ENCODE measurements at places on chromosomes 4 and X. TPM values are rescaled to one million over a fixed set of nuclear protein-coding genes. Genes with fewer than 3 reads are reported as not detected.
A peak's percentile ranks its signal among the peaks of the same experiment; 100 is the strongest.

ADGRG4 gene
- total RNA-seq: not detected

SSX4B gene
- 0.19 TPM for total RNA-seq

PABPC5 gene
- 3.1 TPM for total RNA-seq

SH3RF1 gene
- total RNA-seq: 22.9 TPM

HSD17B13 gene
- total RNA-seq: not detected

IL2 gene
- total RNA-seq: not detected

KCND1 gene
- 5.3 TPM for total RNA-seq

MAP9 gene
- 17.8 TPM for total RNA-seq

UGT2A3 gene
- not detected for total RNA-seq

XK gene
- total RNA-seq: 1.5 TPM

DNA sequence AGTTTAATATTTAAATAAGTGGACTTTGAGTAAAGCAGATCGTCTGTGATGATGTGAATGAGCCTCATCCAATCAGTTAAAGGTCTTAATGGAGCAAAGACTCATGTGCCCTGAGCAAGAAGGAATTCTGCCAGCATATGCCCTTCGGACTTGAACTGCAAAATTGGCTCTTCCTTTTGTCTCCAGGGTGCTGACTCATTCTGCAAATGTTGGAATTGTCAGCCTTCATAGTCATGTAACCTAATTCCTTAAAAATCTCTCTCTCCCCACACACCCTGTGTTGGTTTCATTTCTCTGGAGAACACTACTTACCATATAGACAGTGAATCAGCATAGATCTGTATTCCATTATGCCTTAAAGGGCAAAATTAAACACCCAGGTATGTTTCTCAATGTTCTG is 609.8 kb upstream of the GALNTL6 start:
- no peak for DNase-seq

DNA sequence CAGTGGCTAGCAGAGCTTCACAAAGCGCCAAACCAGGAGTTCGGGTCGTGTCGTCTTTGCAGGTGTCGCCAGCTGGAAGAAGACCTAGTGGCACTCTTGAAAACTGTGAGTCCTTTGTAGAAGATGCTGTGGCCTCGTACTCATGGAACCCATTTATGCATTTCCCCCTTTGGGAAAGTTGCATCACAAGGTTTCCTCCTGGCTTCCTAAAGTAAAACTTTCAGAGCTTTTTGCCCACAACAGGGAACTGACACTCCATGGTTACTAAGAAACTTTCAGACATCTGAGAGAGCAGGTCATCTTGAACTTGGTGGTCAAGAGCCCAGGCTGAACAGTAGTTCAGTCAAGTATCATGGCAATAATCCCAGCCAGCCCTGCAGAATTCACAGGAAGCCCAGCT is 15.9 kb upstream of the NOCT start:
- no peak for DNase-seq

DNA sequence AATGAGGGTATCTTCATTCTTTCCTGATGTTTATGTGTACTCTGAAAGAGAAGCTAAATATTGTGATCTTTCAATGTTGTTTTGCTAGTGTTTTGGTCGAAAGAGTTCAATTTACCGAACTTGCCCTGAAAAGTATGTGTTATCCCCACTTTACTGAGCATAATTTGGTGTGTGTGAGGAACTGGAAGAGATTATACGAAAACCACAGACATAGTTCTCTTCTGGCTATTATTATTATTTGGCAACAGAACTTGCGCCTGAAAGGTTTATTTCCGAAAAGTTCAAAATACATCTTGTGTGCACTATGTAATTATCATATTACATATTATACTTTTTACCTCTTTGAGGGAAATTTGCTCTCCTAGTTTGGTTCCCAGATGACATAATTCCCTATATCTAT is 232.5 kb upstream of the INTU start:
- DNase-seq: no peak

- DNase-seq: no peak
Measured at GRCh38 chrX:2490634-2491033, 10.1 kb downstream of the DHRSX start.

GRCh38 chrX:38175139-38175538 is 45.5 kb downstream of the SRPX start:
- DNase-seq: peak; percentile 64

DNA sequence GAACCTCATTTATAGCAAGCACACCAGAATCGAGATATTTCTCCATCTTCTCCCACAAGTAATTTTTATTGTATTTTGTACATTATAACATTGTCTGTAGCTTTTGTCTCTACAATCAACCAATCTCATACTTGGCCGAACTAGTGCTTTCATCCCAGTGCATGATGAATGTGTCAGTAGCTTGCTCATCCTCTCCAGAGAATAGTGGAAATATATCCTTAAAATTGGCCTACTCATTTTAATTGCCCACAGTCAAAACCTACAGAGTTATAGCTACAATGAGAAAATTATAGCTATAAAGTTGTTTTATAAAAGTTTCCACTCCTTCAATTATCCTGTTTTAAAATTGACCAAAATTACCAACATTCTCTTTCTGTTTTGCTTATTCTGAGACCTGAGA is 103.8 kb downstream of the MAPK10 start:
- no peak for DNase-seq

DNA sequence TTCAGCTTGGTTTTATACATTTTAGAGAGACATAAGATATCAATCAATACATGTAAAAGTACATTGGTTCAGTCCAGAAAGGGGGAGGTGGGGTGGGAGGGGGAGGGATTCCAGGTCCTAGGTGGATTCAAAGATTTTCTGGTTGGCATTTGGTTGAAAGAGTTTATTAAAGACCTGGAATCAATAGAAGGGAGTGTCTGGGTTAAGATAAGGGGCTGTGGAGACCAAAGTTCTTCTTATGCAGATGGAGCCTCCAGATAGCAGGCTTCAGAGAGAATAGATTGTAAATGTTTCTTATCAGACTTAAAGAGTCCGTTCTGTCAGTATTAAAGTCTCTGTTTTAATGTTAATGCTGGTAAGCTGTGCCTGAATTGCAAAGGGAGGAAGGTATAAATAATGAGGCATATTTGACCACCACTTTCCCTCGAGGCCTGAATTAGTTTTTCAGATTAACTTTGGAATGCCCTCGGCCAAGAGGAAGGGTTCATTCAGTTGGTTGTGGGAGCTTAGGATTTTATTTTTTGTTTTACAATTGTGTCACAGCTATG is 169.9 kb downstream of the AASDH start:
- no peak for DNase-seq

DNA sequence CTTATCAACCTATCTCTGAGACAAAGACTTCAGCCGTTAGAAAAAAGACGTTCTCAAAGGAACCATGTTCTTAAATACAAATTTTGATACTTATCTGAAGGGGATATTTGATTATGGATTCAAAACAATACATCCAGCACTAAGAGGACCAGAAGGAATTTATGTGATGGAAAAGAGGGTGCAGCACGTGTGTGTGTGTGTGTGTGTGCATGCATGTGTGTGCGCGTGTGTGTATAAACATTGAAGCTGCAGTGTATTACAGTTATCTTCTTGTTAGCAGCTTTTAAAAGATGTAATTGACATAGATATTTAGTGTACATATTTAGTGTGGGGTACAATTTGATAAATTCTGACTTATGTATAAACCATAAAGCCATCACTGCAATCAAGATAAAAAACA is 44.9 kb downstream of the ANK2 start:
- DNase-seq: no peak

DNA sequence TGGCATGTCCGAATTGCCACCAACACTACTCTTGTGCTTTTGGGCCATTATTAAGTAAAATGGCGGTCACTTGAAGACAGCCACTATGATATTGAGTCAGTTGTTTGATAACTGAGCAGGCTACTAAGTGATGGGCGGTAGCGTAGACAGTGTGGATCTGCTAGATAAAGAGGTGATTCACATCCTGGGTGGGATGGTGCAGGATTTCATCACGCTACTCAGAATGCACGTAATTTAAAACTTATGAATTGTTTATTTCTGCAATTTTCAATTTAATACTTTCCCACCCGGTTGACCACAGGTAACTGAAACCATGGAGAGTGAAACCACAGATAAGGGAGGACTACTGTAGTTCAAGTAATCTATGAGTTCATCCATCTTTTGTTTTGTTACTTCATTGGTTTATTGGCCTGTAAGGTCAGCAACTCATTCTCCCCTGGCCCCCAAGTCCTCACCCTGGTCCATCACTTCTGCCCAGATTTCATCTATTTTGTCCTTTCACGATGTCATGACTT is 2.9 kb downstream of the ARAF start:
- DNase-seq: no peak

- no peak for DNase-seq
Measured at GRCh38 chr4:74873545-74874301, 59.2 kb upstream of the PARM1 start.

- DNase-seq: peak; percentile 89
Measured at GRCh38 chr4:5812506-5813229, 80.2 kb downstream of the CRMP1 start.

- DNase-seq: no peak
Measured at GRCh38 chrX:20217271-20217670, 49.4 kb downstream of the RPS6KA3 start.
